T-cell (primary cell): ENCODE measurements at places on chromosomes 7 and 10.

DNA sequence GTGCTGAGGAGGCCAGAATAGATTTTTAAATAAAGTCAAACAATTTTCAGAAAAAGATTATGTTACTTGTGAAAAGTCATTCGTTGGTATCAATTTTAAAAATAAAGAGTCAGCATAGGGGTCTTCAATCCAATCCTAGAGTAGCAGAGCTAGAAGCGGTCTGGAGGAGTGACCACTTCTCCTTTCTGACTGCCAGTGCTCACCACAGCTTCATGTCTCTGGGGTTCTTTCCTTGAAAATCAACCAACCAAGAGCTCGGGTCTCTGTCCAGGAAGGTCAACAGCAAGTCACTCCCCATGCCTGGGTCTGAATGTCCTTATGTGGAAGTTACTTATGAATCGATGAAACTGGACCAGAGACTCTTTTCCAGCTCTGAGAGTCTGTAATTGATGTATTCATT is 14.3 kb downstream of the PTPRN2 start:
- DNase-seq = no peak

DNA sequence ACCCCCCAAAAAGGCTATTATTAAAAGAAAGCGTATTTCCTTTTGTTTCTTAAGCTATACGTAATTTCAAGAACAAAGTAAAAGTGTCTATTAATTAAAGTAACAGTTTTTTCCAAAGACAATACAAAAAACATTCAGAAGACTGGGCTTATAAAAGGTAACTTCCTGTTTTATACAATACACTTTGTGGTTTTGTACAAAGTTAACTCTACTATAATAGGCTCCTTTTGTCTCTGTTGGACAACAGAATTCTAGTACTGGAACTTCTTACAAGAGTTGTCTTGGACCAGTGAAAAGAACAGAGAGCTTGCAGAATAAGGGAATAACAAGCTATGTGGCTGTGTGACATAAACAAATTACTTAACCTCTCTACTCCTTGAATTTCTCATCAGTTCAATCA is 21.5 kb downstream of the SFMBT2 start:
- DNase-seq = no peak

GRCh38 chr7:121344497-121344896 is 15.7 kb downstream of the WNT16 start:
- DNase-seq = no peak

GRCh38 chr10:95789902-95790301 is 33.9 kb downstream of the ENTPD1 start:
- no peak for DNase-seq

GRCh38 chr10:113345826-113346624 is 206.8 kb upstream of the HABP2 start:
- DNase-seq = no peak

GRCh38 chr10:11450427-11450826 is 161.0 kb downstream of the USP6NL start:
- no peak for DNase-seq

DNA sequence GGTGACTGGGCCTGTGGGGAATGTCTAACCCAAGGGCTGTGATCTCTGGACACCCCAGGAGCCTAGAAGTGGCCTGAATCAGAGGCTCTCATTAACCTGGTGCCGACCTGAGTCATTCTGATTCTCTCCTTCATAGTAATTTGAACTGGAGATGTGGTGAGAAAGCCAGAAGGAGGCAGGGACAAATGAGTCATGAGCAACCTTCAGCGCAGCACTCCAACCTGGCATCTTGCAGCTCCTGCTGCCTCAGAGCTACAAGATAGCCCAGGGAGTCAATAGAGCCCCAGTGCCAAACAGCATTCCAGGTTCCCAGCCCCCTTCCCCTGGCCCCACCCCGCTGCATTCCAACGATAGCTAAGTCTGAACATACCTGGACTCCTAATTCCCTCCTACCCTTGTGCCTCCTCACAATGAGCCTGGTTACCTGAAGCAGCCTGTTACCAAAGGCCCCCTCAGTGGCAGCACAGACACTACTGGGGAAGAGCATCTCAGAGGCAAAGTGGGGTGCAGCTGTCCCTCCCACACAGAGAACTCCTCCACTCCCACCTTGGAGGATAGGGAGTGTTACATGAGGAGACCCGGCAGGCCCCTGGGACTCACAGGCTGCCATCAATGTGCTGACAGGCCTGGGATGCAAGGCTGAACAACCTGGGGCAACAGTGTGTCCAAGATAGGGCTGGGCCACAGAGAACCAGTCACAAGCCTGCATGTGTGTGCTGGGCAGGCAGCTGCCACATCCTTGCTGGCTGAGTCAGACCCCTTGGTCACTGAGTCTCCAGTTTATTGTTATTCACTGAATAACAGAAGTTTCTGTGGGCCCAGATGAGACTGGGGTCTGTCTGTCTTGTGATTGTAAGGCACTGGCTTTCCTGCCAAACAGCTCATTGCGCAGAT is 76.8 kb upstream of the LEP start:
- no peak for DNase-seq

DNA sequence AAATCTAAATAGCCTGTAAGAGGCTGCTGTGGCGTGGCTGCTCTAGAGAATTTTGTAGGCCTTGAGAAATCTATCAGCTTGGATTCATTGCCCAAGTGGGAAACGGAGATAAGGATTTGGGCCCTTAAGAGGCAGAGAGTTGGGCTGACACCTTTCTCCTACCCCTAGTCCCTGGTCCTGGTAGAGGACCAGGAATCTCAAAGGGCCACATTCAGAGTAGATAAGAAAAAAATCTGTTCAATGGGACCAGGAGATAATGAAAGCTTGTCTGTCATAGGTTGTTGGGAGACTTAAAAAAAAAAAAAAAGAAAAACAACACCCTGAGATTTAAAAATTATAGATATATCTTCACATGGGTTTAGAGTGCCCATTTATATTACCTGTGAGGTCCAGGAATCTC is 17.8 kb downstream of the TMEM209 start:
- DNase-seq = no peak

GRCh38 chr10:23197416-23197861 is 5.3 kb downstream of the PTF1A start:
- DNase-seq = no peak

GRCh38 chr10:49844775-49845595 is 82.9 kb upstream of the OGDHL start:
- no peak for DNase-seq

DNA sequence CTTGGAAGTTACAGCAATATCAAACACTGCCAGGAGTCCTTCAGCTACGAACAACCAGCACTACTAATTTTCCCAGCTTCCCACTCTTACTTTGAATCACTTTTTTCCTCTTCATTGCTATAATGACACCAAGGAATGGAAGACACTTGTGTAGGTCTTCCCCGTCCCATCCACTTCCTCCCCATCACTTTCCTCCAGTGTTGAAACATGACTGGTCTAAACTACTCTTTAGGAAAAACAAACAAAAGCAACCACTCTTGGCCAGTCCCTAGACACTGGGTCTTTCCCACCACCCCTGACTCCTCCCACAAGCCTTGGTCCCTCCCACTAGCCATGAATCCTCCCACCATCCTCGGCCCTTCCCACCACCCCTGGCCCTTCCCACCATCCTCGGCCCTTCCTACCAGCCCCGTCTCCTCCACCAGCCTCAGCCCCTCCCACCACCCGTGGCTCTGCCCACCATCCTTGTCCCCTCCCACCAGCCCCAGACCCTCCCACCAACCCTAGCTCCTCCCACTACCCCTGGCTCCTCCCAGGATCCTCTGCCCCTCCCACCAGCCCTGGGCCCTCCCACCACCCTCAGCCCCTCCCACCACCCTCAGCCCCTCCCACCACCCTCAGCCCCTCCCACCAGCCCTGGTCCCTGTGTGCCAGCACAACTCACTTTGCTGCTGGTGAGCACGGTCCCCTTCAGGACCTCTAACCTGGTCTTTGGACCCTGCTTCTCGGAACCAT is 68.5 kb downstream of the CXCL12 start:
- DNase-seq = no peak

DNA sequence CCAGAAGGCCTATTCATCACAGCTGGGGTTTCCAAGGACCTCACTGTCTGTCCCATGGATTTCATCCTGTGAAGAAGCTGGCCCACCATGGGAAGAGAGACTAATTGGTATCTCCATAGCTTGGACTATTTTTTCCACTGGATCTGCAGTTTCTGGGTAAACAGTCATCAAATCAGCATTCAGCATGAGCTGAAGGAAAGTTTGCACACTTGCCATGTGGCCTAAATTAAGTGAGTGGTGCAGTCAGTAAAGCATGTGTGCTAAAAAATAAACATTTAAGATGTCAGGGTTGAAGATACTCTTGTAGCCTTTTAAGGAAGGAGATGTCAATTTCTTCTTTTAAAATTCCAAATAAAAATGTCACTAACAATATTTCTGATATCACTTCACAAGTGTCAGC is 381.1 kb upstream of the ZMIZ1 start:
- DNase-seq = no peak

GRCh38 chr7:5867060-5867459 is 13.5 kb upstream of the OCM start:
- DNase-seq = no peak

DNA sequence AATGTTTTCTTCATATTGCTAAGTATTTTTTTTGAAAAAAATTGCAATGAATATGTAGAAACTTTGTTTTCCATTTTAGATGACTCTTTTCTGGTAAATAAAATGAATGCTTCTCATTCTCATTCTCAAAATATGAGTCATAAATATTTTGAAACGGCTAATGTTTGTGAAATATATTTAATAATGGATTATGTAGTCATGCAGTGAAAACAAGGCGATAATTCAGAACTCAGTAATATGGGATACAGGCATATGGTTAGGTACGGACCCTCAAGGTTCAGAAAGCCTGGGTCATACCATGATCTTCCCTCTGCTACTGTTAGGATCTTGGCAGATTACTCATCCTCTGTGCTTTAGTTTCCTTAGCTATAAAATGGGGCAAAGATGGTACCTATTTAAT is 46.2 kb upstream of the SLC39A12 start:
- no peak for DNase-seq

DNA sequence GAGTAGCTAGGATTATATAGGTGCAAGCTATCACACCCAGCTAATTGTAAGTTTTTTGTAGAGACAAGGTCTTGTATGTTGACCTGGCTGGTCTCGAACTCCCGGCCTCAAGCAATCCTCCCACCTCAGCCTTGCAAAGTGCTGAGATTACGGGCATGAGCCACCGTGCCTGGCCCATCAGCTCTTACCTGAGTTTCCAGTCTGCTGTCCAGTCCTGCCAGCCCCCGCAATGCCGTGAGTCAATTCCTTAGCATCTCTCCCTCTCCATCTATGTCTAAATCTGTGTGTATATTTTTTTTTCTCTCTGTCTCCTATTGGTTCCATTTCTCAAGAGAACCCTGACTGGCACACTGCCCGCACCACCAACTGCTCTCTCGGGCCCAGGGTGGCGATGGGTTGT is 127.6 kb downstream of the ACTR3B start:
- no peak for DNase-seq

DNA sequence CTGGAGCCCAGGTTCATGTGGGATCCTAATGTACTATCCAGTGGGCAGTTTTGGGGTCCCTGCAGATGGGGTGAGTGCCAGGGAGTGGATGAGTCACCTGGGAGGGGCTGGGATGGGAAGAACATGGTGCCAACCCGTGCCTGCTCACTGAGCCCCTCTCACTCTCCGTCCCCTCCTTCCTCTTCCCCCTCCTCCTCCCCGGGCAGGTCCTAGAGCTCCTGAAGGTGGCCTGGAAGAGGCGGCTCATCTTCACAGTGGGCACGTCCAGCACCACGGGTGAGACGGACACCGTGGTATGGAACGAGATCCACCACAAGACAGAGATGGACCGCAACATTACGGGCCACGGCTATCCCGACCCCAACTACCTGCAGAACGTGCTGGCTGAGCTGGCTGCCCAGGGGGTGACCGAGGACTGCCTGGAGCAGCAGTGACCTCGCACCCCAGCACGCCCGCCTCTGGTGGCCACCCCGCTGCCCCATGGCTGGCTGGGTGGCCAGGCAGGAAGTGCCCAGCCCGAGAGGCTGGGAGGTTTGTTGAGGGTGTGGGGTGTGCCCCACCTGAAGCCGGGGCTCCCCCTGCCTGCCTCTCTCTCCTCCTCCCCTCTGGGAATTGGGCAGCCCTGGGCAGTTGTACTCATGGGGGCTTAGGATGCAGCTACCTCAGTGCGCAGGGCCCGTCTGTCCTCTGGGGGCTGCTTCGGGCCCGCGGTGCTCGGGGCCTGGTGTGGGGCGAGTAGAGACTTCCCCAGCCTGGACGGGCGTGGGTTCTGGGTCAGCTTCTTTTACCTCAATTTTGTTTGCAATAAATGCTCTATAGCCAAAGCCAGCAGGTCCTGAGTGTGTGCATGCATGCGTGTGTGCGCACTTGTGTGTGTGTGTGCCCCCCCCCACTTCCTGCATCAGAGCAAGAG is 4.9 kb upstream of the UPK3B start:
- DNase-seq = no peak

DNA sequence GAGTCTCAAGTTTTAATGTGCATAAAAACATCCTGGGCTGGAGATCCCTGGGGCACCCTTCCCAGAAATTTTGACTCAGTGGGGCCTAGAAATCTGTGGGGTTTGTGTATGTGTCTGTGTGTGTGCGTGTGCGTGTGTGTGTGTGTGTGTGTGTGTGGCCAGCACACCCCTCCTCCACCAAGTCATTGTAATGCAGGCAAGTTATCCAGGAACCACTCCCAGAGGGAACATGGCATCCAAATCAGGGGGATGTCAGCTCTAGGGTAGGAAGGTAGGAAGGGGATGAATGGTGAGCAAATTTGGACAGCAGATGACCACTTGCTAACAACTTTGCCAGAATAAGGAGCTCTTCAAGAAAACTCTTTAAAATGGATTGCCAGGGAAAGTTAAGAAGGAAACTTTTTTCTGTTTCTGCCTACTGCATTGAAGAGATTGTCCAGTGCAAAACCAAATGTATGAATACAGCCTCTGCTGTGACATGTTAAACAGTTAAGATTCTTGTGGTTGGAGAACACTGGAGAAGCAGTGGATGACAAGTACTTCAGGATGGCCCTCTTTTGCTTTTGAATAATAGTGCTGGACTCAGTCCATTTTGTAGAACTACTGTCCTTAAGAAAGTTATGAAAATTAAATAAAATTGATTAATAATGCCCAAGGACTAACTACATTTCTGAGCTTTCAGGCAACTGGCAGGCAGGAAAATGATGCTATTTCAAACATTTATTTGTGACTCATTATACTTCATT is 12.3 kb downstream of the STAMBPL1 start:
- DNase-seq = no peak

DNA sequence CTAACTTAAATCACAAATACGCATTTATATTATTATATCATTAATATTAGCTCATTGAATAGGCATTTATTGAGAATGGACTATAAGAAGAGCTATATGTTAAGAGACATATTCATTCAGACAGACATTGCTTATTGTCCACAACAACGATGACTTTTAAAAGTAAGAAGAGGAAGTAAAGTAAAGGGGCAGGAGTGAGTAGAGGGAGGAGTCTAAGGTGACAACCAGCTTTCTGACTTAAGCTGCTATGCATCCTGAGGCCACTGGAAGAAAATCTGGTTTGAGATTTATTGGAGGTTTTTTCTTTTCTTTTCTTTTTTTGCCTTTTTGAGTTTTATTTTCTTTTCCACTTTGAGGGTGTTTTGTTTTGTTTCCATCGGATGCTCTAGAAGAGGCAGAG is 723.5 kb downstream of the GRM8 start:
- no peak for DNase-seq

- DNase-seq = no peak
Observed at GRCh38 chr7:134780166-134780828, 863 bp downstream of the CALD1 start.
